ENCODE measurements at places on chromosomes 5 and 9.
A peak's percentile ranks its signal among the peaks of the same experiment; 100 is the strongest.

GRCh38 chr9:3361116-3361515 is 164.7 kb downstream of the RFX3 start:
- no peak for DNase-seq

- DNase-seq: no peak
Measured at GRCh38 chr5:131272307-131272706, 8.5 kb downstream of the CDC42SE2 start.

DNA sequence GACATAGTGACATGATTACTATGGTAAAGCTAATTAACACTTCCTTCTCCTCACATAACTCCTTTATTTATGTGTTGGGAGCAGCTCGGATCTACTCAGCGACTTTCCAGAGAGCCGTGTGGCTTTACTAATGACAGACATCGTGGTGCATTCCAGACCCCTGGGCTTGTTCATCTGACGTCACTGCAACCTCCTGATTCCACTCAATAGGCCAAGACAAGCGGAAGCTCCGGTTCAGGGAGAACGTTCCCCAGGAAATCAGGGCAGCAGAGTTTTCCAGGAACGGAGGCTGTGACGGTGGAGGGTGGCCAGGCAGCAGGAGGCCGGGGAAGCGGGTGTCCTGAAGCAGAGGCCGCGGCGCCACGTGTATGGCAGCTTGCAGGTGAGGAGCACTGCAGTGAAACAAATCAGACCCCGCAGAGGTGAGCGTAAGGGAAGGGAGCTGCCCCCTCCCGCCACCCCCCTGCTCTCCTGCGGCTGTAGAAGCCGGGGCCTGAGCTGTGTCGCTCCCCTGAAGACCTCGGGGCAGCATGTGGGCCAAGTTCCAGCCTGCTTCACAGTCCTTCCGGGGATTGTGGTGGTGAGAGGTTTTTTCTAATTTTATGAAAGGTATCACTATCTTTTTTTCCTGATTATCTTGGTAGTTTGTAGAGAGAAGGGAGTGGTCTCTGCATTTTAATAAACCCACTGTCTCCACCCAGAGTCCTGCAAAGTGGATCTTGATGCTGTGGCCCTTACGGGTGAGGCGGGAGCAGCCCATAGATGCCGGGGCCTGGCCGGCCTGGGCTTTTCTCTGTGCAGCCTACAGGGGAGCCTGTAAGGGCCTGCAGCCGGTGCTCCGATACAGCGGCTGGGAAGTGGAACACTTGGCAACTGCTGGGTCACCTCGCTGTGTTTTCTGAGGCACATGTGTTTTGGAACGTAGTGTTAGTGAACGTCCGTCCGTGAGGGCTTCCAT is 220.4 kb upstream of the IRX4 start:
- DNase-seq: no peak

GRCh38 chr5:37492778-37493555 is 113.8 kb downstream of the WDR70 start:
- DNase-seq: no peak

- no peak for DNase-seq
Measured at GRCh38 chr5:159163701-159164046, 45.7 kb downstream of the RNF145 start.

DNA sequence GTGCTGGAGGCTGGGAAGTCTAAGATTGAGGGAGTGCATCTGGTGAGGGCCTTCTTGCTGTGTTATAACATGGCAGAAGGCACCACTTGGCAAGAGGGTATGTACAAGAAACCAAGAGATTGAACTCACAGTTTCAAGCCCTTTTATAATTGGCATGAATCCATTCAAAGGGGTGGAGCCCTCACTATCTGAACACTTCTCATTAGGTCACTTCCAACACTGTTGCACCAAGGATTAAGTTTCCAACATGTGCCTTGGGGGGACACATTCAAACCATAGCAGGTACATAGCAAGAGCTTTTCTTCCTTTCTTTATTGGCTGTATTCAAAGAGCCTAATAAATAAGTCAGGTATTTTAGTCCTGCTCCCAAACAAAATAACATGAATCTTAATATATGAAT is 62.7 kb downstream of the PRELID2 start:
- no peak for DNase-seq

GRCh38 chr9:97553141-97553540 is 51.7 kb downstream of the TMOD1 start:
- DNase-seq: peak; percentile 68

GRCh38 chr5:69450116-69450515 is 35.2 kb downstream of the MARVELD2 start:
- DNase-seq: no peak

- DNase-seq: no peak
Measured at GRCh38 chr5:36177154-36177553, 25.2 kb downstream of the SKP2 start.

DNA sequence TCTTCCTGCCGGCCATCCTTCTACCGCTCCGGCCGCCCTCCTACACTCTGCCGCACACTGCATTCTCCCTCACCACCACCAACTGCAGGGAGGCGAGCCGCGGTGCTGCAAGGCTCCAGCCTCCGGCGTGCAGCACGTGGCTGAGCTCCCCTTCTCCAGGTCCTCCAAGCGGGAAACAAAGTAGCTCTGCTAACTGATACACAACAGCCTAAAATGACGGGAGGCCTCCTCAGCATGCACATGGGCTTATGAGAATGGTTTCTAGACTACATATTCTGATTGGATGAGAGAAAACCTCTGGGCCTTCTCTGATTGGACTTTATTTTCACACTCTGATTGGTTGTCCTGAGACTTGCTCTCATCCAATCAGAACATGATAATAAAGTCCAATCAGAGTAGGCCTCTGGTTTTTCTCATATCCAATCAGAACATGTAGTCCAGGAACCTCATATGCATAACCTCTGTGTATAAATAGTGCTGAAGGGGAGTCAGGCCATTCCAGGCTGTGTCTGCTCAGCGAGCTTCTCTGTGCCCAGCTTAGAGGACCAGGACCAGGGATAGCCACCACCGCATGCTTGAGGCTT is 27.0 kb upstream of the ZNF354B start:
- DNase-seq: no peak

GRCh38 chr9:91659529-91660495 is 236.2 kb upstream of the NFIL3 start:
- DNase-seq: no peak

- no peak for DNase-seq
Measured at GRCh38 chr9:88775559-88775958, 215.7 kb upstream of the S1PR3 start.

DNA sequence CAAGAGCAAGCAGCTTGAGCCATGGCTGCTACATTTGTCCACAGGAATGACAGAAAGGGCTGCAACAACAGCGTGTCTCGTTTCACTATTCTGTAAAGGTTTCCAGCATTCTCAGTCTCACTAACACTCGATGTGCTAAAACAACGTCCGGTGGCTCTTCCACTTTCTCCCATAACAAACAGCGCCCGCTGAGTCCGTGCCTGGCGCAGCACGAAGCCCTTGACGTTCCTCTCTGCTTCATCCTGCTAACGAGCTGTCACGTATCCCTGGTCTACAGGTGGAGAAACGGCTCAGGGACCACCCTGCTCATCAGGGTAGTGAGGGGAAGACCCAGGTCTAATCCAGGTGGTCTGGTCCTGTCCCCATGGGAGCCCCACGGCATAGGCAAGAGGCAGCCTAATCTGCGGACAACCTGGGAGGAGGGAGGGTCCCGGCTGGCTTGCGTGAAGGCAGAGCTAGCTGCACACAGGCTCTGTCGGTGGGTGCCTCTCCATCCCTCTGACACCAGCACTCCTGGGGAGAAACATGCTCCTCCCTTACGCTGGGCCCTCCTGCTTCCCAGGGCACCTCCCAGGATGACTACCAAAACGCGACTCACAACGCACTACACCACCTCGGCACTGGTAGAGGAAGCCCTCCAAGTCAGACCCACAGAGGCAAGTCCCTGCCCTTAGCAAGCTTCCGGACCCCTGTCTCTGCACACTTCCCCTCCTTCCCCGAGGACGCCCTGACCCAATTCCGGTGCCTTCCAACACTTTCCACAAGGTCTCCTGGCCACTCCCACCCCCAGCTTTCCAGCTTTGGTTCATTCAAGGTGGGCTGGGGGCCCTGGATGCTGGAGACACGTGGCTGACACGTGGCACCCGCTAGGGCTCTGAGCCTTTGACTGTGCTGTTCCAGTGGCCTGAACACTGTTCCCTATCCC is 43.3 kb downstream of the VAV2 start:
- no peak for DNase-seq
